ENCODE measurements at places on chromosomes 1 and 21.
A peak's percentile ranks its signal among the peaks of the same experiment; 100 is the strongest.

DNA sequence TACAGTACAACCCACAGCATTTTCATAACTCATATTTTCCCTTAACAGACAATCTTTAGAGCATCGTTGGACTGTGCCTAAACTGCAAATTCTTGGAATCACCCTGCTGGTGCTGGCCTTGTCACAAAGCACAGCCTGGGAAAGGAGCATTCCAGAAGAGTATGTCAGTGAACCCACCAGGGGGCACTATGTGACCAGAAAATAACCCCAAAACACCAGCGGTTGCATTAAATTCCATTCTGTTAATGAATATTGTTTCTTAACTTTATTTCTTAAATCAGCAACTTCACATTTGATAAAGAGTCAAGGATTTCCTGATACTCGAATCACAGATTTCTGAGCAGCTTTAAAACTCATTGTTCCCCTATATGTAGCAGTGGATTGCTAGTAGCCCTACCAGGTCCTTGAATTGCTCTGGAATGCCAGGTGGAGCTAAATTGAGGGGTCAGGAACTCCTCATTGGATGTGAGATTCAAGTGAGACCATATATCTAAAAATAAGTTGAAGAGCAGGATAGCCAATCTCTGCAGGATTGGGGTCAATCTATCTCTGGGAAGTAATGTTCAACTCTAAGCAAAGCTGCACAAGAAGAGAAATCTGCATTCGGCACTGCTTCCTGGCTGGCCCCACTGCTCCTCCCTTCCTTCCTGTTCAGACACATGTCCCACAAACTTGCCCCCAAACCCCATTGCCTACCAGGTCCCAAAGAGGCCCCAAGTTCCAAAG is 12.7 kb upstream of the RAB4A start:
- peak; percentile 72 for DNase-seq

- no peak for DNase-seq
Observed at GRCh38 chr1:232443372-232443771, 186.6 kb downstream of the SIPA1L2 start.

- peak; percentile 18 for DNase-seq
Observed at GRCh38 chr21:36700295-36700970, 1.5 kb downstream of the SIM2 start.

DNA sequence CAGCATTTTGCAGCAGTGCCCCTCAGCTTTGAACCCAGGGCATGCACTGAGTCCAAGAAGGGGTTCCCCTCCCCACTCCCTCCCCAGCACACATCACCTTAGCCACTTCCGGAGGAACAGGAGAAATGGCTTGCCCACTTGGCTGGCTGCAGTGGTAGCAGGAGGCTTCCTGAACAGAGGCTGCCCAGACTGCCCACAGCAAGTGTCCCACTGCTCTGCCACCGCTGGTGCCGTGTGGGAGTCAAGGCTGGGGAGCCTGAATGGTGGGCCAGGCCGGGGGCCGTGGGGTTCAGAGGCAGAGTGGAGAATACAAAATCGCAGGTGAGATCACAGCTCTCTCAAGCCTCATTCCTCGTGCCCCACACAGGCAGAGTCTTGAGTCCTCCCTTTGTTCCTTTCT is 34.5 kb downstream of the CD247 start:
- no peak for DNase-seq

DNA sequence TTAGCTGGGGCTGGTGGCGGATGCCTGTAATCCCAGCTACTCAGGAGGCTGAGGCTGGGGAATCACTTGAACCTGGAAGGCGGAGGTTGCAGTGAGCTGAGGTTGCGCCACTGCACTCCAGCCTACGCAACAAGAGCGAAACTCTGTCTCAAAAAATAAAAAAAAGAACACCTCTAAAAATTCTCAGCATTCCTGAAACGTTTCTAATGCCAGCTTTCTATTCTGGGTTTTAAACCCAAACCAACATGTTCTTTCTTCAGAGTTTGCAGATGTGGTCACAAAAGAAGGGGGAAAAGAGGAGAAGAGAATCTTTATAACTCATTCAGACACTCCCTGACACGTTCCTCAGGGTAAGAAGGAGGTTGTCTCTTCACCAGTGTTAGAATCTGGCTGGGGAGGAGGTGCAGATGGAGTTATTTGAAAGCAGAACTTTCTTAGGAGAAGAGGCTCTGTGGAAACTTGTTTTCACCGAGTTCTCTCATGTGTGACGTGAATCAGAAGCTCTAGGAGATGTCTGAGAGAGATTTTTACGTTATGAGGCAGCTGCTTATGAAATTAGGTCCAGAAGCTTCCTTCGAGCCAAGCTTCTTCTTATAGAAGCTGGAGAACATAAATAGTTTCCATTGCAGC is 17.8 kb upstream of the CNR2 start:
- DNase-seq, result no peak
